ENCODE measurements at places on chromosomes 12 and 14.

- no peak for DNase-seq
Observed at GRCh38 chr14:53011053-53011462, 60.2 kb upstream of the FERMT2 start.

- DNase-seq, result no peak
Observed at GRCh38 chr14:99043756-99044155, 228.2 kb downstream of the BCL11B start.

GRCh38 chr12:94143951-94144350 is 4.4 kb upstream of the PLXNC1 start:
- no peak for DNase-seq

DNA sequence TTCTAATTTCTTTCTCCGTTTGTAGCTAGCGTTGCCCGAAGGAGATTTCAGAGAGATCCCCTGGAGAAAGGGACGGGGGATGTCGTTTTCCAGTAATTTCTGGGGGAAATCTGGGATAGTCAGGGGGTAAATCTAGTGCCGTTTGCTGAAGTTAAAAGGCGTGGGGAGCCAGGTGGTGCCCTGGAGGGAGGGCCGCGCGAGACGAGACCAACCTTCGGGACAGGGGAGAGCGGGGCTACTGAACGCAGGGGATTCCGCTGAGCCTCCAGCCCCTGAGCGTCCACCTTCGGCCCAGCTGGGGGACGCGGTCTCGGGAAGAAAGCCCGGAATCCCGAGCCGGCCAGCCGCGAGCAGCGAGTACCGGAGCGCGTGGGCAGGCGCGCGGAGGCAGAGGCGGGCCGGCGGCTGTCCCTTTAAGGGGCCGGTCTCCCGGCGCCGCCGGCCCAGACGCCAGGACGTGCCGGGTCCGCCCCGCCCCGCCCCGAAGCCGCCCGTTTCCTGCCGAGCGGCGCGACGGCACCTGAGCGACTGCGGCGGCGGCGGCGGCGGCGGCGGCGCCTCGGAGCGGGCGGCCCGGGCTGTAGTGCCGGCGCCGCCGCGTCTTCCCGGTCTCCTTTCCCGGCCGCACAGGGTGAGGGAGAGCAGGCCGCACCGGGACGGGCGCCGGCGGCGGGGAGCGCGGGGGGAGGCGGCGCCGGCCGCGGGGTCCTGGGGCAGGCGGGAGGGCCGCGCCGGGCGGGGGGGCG is at the start of gene KTN1:
Gene KTN1 (plus strand): TSS at position 484 of the 746 bp plus-strand sequence. CDS start 31,842 bp downstream, outside the sequence.
- peak; percentile 75 for DNase-seq

GRCh38 chr12:124487066-124487833 is 80.2 kb downstream of the NCOR2 start:
- DNase-seq, result no peak

Measured in stimulated activated CD4-positive, alpha-beta T cell treated with anti-CD3 and anti-CD28 coated beads, Interleukin-12 subunit alpha, Interleukin-12 subunit beta, amount 100 ng/mL, for 24 hours (primary cell).